ENCODE measurements at places on chromosomes 6 and 20.

DNA sequence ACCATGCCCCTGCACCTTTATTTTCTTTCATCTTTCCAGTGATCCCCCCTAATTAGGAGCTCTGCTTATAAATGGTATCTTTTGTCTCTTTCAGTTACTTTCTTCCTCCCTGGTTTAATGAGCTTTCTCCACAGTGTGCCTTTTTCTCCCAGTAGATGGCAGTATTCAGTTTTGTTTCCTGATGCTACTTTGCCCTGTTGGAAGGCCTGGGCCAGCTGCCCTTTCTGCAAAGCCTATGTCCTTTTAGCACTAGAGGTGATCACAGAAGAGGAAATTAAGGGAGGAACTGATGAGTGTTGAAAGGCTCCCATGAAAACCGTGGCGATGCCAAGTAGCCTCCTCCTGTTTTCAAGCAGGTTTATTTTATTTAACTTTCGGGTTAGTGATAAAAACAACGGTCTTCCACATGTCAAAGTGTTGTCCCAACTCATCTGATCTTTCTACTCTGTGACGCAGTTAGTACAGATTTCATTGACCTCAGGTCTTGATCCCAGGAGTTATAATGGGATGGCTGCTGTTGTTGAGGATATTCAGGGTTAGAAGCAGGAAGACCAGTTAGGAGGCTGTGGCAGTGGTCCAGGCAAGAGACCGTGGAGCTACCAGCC, 184.2 kb upstream of the BMP2 start:
- DNase-seq = peak; percentile 29

DNA sequence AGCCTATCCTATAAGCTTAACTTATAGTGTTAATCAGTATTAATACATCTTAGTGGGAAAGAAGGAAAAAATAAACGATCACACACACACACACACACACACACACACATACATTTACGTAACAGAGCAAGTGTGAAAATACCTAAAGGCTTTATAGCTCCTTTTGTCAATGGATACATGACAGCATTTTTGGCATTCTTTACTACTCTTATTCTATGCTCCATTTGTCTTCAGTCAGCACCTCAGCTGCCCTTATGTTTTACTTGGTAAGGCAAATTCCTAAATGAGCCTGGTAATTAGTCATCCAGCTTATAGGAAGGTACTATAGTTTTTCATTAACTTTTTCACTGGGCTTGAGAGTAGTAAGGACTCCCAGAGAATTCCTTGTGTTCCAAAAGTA, 25.1 kb upstream of the SLC17A3 start:
- DNase-seq = no peak

DNA sequence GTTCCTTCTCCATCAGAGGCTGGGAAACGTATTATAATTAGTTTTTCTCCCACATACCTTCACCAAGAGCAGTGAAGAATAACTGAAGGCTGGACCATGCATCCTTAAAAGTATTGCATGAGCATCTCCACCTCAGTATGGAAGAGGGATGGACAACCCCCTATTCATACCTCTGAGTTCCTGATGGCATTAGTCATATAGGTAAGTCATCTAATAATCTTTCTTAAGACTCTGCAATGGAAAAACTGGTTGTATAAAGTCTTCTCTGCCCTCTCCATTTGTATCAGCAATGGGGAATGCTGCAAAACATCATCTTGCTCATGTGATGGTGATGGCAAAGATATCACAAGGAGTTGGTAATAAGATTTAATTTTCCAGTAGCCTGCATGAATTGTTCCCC, 24.5 kb downstream of the PGM3 start:
- no peak for DNase-seq

- no peak for DNase-seq
Measured at GRCh38 chr6:132252113-132252512, 149.2 kb downstream of the MOXD1 start.

DNA sequence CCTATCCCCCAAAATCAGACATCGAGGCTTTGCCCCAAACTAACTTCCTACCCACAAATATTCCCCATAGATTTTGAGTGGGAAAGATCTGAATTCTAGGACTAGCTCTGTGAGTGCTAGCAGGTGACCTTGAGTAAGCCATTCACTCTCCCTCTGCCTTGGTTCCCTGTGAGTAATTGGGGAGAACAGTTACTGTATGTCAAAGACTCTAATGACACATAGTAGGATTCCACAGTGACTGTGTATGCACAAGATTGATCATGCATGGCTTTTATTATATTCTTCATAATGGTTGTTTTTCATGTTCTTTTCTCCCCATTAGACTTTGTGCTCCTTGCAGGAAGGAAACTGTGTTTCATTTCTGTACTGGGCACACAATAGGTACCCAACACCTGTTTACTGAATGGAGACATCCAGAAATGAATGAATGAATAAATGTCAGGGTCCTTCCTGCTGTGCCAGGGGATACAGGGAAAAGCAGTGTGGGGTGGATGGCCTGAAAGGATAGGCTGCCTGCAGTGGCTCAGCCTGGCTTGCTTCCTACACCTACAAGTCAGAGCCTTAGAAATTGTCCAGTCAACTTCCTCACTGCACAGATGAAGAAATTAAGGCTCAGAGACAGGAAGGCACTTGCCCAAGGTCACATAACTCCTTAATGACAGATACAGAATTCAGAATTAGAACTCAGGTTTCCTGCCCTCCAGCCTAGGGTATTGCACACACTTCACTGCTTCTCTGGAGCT, 901 bp upstream of the TMEM151B start:
- DNase-seq = no peak

DNA sequence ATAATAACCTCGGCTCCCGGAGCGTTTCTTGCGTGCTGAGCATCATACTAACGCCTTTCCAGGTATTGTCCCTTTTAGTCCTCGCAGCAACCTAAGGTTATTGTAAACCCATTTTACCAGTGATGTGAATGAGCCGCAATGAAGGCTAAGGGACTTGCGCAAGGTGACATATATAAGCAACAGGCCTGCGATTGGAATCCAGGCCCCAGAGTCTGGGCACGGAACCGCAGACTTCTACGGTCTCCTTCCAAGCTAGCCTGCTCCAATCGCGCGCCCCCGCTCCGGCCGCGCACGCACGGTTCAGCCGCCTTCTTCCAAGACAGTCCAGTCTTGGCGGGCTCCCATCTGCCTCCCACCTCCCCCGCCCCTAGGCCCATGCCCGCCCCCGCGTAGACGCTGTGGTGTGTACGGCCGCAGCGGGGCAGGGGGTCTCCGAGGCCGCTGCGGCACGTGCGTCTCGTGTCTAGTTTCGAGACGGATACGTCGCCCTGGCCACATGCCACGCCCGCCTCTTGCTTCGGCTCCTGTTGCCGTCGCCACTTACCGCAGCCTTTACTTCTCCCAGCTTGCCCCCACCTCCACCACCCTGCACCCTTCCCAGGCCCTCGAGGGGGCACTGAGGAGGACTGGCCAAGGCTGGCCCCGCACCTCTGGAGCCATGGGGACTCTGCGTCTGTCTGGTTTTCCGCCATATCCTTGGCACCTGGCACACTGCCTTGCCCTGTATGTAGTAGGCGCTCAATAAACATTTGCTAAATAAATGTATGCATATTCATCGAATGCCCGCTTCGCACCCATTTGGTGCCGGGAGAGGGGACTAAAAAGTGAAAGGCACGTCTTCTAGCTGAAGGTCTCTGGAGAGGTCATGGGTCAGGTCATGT, 855 bp upstream of the GFOD1 start:
- no peak for DNase-seq

- no peak for DNase-seq
Measured at GRCh38 chr20:49620364-49621240, 52.7 kb upstream of the PTGIS start.

GRCh38 chr20:41650231-41650948, 32.2 kb upstream of the CHD6 start:
- DNase-seq = peak; percentile 79

- peak; percentile 17 for DNase-seq
Measured at GRCh38 chr20:56698749-56699148, 69.6 kb downstream of the TFAP2C start.

DNA sequence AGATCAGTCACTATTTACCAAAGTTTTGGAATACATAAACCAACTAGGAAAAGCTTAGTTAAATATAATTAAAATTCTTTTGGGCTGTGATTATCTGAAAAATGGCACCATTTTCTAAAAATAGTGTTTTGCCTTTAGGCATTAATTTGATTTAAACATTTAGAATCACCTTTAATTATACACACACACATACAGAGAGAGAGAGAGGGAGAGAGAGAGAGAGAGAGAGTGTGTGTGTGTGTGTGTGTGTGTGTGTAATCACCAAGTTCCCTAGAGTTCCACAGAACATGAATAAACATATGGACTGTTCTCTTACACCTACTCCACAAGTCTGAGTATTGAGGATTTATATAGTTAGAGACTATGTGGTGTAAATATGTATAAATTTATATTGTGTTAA, 141.2 kb upstream of the ATXN1 start:
- no peak for DNase-seq

DNA sequence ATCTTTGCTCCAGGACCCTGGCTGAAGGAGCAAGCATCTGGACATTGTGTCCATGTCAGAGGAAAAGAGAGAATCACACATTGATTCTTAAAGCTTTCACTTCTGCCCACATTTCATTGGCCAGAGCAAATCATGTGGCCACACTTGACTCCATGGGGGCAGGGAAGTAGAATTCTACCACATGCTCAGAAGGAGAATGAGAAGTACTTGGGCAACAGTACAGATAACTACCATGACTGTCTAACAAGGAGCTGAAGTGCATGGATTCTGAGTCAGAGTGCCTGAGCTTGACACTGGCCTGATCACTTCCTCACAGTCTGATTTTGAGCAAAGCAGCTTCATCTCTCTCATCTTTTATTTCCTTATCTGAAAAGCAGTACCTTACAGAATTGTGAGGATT, 38.6 kb downstream of the GHRH start:
- no peak for DNase-seq

- DNase-seq = no peak
Measured at GRCh38 chr6:11975353-11975977, 36.6 kb upstream of the HIVEP1 start.

DNA sequence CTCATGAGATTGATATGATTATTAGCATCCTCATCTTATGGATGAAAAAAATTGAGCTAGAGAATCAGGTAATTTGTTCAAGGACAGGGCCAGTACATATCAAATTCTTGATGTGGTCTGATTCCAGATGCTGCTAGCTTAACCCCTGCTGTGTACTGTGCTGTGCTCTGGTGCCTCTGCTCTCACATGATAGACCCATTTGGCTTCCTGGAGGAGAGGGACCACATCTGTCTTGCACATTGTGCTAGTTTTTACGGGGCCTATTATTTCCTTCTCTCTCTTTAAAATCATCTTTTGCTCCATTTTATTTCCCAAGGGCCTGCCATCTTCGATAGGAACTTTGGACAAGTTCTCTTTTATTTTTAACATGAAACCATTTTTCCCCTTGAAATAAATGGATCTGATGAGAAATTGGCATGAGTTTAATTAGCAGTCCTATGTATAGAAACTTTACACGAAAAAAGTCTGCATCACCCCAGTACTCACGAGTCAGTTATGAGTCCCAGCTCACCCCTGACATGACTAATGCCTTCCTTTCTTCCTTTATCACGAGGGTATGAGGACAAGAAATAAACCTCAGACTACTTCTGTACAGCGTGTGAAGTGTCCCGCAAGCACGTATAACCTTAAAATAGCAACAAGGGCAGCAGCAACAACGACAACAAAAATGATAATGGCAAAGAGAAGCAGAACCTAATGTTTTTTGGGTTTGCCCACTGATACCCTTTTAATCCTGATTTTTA, 26.5 kb downstream of the CD109 start:
- DNase-seq = no peak

DNA sequence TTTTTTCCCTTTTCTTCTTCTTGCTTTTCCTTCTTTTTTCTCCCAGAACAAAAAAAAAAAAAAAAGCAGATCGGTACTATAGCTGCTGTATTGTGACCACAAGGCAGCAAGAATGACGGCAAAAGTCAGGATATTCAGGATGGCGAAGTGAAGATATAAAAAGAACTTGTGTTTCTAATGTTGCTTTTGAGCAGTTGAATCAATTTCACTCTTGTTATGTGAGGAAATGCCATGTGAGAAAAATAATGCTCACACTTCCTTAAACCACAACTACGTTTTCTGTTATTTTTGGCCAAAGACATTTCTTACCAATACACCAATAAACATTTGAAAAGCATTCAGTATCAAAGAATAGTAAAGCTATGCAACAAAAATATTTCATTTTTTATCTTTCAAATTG, 510.5 kb downstream of the HACE1 start:
- DNase-seq = no peak

DNA sequence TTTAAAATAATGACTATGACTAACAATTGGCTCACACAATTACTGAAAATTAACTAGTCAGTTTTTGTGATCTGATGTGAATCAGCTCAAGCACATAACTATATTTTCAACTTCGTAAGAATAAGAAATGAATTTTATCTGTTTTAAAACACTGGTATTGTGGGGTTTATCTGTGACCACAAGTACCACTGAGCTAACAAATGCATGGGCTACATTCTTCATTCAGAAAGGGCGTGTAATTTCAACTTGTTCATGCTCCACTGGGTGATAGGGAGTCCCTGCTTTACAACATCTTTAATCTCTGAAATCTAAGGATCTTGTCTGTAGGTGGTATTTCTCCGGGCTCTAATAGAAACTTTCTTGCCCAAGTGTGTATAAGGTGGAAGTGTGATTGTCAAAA, 1311.5 kb upstream of the GJE1 start:
- DNase-seq = no peak

GRCh38 chr20:45136911-45137310, 12.6 kb upstream of the WFDC12 start:
- no peak for DNase-seq

GRCh38 chr6:145704143-145704781, 31.1 kb downstream of the EPM2A start:
- no peak for DNase-seq

- no peak for DNase-seq
Measured at GRCh38 chr20:46296526-46297250, 11.6 kb downstream of the CDH22 start.

DNA sequence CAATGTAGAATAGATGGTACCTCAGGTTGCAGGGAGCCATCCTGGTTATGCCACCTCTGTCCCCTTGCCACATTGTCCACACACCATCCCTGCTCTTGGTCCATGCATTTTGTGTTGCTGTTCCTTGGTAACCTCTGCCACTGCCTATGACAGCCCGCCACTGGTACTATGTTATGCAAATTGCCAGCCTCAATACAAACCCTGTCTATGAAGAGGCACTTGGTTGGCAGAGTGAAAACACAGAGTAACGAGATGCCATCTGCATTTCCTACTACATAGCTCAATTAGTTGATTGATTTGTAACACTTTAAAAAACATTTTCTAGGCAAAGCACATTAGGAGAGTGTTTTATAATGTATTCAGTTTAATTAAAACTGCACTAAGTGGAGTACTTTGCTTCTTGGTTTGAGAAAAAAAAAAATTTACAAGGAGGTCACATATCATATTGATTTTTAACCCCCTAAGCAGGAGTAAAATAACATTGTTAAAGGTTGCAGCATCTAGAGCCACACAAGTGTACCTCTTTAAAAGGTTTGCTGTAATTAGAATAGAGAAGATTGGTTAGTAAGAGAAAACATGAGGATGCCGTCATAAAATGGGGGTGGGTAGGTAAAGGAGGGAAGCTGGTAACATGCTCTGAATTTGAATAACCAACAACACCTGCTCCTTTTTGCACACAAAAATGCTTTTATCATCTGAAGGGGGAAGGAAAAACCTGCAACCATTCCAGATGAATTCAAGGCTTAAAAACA, 817.1 kb downstream of the KIF16B start:
- peak; percentile 71 for DNase-seq

- DNase-seq = no peak
Measured at GRCh38 chr20:60065741-60066437, 107.7 kb downstream of the CDH26 start.
